ENCODE measurements at places on chromosomes 13 and 19.

DNA sequence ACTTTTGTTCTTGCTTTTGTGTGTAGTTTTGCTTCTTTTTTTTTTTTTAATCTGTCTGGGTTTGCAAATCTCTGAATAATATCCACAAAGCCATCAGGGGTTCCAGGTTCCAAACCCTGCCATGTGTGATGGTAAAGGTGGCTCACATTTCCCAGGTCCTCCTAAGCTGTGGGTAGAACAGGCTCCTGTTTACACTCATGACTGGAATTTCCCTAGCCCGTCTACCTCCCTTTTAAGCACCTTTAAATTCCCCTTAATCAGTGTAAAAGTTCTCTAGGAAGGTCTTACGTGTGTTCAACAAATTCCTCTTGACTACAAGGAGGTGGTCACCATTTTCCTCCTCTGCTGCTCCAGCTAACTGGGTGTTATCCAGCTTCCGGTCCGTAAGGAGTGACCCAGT, 62.8 kb downstream of the EFNB2 start:
- no peak for DNase-seq

- DNase-seq: no peak
Observed at GRCh38 chr13:90882551-90882950, 464.9 kb upstream of the MIR17HG start.

- DNase-seq: no peak
Observed at GRCh38 chr13:75492389-75492788, 10.4 kb upstream of the TBC1D4 start.

DNA sequence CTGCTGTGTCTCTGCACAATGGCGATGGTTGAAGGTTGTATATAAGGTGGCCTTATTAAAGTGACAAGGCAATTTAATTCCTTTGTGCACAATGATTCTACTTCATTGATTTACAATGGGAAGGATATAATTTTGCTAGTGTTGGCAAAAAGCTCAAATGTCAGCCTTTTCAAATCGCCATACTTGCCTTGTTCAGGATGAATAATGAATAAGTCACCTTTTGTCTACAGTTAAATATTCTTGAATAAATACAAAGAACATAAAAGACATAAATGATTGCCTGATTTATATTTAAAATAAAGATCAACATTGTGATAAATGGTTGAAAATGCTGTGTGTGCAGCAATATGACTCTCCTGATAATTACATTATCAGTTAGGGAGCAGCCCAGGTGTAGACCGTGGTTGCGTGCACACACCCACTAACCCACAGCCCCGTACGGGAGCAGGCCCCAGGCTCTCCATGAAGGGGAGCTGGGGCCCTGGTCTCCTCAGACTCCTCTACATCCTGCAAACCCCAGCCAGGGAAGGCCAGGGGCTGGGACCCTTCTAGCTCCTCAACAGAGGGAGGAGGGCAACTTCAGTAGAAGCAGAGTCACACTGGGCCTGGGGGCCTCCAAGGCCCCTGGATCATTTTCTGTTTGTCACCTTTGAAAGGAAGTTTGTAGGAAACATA, 64.9 kb downstream of the TEX29 start:
- no peak for DNase-seq

DNA sequence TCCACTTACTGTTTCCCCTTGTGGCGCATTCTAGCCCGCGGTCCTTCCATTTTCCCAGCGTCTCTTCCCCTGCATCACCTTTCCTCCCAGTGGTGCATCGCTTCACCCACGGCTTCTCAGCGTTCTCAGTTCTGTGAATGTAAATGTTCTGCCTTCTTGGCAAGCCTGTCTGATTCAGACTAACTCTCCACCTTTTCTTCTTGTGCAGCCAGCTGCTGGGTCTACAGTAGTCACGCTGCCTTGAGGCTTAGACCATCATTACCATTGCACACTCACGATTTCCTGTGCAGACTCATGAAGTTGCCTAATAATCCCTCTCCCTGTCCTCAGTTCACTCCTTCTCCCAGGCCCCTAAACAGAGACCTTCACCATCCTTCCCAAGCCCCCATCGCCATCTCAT, 75.0 kb downstream of the DHRS12 start:
- peak; percentile 56 for DNase-seq

GRCh38 chr19:547836-548720, 4.2 kb downstream of the GZMM start:
- DNase-seq: no peak

- no peak for DNase-seq
Observed at GRCh38 chr13:31930901-31931522, 100.6 kb upstream of the FRY start.

DNA sequence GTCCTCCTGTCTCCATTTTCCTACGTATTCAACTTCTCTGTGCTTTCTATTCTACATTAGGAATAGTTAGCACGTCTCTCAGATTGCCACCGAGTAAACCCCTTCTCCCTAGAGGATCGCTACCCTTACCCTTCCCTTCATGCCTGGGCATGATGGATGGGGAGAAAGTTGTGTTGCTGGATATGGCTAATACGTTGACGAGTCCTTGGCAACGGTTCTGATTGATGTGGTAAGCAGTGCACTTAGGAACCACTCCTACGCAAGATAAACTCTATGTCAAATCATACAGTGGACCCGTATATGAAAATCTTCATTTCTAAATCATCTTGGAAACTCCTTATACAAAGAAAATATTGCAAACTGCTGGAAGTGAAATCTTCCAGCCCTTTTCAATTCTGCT, 224.5 kb downstream of the EFNB2 start:
- DNase-seq: no peak

DNA sequence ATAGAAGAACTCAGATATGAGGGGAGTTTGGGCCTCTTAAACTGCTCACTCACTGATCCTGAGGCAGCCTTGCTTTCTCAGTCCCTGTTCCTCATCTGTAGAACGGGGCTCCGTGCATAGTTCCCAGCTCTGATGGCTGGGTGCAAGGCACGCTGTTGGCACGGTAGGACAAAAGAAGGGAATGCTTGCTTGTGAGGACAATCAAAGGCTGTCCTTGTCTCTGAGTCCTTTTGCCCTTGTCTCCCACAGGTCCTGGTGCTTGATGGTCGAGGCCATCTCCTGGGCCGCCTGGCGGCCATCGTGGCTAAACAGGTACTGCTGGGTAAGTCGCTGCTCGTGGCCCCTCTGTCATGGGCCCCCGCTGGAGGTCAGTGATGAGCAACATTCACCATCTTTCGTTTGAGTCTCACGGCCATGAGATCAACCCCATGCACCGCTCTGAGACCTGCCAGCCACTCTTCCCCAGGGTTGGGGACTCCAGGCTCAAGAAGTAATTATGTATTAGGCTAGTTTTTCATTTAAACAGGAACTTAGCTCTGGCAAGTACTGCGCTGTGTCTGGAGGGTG, 2.3 kb downstream of the RPL13A start:
- no peak for DNase-seq

- DNase-seq: peak; percentile 9
Observed at GRCh38 chr13:44413095-44413494, 39.5 kb downstream of the SERP2 start.

GRCh38 chr19:11093689-11094238, 4.5 kb downstream of the LDLR start:
- DNase-seq: no peak

GRCh38 chr13:23630349-23631093, 60.3 kb downstream of the TNFRSF19 start:
- no peak for DNase-seq

DNA sequence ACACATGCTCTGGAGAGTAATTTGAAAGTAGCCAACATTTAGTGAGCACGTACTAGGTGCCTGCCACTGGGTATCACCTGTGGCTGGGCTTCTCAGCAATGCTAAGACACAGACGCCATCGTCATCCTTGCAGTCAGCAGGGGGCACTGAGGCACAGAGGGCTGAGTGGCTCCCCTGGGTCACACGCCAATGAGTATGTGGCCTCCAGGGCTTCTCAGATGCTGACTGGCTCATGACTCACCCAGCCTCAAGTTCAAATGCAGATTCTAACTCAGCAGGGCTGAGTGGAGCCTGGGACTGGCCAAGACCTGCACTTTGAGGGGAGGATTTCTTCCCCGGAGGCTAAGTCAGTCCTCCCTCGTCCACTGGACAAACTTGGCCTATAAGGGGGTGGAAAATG, 115.1 kb upstream of the CACNA1A start:
- no peak for DNase-seq

DNA sequence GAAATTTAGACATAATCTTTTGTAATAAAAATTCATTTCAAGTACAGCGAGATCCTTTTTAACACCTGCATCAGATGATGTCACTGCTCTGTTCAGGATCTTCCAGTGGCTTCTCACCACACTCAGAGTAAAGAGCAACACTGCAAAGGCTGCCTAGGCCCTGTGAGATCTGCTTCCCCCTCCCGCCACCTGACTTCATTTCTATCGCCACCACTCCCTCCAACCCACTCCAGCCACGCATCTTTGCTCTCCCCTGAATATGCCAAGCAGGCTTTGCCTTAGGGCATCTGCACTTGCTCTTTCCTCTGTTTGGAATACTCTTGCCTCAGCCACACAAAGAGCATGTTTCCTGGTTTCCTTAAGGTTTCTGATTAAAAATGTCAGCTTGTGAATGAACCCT, 58.3 kb downstream of the MBNL2 start:
- DNase-seq: no peak

DNA sequence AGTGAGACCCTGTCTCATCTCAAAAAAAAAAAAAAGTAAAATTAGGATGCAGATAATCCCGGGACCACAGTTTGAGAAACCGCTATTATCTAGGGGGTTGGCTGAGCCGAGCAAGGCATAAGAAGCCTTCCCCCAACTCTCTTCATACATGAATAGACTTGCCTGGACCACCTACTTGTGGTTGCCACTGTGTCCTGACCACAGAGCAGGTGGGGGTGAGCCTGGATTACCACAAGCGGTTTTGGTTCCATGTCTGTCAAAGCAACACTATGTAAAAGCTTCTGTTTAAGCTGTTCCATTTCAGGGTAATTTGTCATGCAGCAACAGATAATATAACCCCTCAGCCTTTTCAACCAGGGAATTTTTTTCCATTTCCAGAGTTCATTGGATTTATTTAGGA, 3.3 kb upstream of the NAPA start:
- DNase-seq: no peak

- DNase-seq: no peak
Observed at GRCh38 chr13:71830736-71831135, 36.3 kb downstream of the DACH1 start.

DNA sequence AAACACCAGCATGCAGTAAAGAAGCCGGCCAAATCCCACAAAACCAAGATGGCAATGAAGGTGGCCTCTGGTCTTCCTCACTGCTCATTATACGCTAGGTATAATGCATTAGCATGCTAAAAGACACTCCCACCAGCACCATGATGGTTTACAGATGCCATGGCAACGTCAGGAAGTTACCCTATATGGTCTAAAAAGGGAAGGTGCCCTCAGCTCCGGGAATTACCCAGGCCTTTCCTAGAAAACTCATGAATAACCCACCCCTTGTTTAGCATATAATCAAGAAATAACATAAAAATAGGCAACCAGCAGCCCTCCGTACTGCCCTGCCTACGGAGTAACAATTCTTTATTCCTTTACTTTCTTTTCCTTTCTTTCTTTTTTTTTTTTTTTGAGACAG, 21.1 kb upstream of the PLEKHF1 start:
- no peak for DNase-seq

DNA sequence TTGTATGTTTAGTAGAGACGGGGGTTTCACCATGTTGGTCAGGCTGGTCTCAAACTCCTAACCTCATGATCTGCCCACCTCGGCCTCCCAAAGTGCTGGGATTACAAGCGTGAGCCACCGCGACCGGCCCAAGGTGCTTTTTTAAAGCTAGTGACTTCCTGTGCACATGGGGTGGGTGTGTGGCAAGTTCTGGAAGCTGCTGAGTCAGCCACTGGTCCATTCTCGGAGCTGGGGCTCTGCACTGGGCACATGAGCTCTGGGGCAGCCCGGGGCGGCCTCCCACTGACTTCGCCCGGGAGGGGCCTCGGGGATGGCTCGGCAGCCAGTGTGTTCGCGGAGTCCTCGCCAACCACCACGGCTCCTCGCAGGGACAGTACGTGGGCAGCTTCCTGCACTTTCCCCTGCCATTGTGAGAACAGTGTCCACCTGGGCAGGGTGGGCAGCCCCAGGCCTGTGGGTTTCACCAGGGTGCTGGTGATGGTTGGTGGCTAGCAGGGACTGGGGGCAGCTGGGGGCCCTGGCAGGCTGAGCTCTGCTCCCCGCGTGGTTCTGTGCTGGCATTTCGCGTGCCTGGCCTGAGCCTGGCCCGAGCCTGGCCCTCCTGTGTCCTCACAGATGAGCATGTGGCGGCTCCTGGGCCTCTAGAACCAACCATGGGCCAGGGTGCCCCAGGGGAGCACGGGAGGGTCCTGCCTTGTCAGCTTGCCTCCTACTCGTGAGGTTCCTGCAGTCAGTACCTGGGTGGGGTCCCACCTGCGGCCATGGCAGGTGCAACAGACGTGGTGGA, 12.2 kb downstream of the CBARP start:
- no peak for DNase-seq

Data from fibroblast of skin of left biceps (primary cell).